CD4-positive, alpha-beta T cell treated with Interleukin-1 beta for 1 hour (primary cell): ENCODE measurements at places on chromosomes 11 and 22.
A peak's percentile ranks its signal among the peaks of the same experiment; 100 is the strongest.

- no peak for DNase-seq
These were observed 618.0 kb downstream of the BRD1 start for GRCh38 chr22:49209452-49210195.

- DNase-seq = peak; percentile 3
These were observed 101.9 kb downstream of the WT1 start for GRCh38 chr11:32333320-32333991.

- no peak for DNase-seq
These were observed 2.4 kb downstream of the TSKU start for GRCh38 chr11:76785513-76785912.

DNA sequence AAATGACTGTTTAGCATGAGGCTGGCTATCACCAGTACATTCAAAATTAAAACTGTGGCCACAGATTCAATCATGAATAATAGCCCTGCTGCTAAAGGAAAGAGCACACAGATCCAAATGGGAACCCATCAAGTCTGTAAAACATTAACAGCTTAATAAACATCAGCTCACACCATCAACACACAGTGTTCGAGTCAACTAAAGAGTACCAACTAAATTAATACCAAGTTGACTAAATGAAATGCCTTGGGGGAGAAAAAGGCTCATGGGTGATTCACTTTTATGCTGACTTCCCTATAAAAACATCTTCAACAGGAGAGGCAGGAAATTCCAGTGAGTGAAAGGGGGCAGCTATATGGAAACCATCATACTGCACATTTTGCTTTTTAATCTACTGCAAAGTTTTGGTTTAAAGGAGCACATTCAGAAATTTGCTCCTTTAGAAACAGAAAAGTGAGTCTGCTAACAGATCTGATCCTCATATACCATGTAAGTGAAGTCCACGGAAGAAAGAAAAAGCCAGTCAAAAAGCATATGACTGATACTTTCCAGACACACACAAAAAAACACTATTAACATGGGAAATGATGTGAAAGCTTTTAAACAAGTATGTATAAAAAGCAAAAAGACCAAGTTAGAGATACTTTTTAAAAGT is 16.3 kb downstream of the LGR4 start:
- DNase-seq = no peak

DNA sequence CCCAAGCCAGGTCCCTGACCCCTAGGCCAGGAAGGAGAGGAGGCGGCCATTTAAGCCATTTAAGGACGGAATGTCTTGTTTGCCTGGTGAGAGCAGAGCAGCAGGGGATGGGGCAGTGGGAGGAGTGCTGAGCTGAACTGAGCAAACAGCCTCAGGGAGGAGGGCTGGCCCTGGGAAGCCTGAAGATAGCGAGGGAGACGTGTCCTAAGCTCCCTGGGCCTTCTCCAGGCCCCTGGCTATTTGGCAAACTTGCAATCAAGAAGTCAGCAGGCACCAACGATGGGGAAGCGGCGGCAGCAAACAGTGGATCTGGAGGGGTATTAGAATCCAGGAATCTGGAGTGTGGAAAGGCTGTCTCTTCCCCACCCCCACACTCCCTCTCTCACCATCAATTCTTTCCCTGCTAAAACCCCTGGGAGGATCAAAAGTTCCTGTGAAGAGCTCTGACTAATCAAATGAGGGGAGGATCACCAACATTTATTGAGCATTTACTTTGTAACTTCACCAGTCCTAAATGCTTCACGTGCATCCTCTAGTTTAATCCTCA is 8.8 kb downstream of the BCL9L start:
- no peak for DNase-seq

GRCh38 chr11:82858133-82858532 is 42.1 kb downstream of the PRCP start:
- no peak for DNase-seq

GRCh38 chr22:45296628-45297297 is 12.0 kb downstream of the UPK3A start:
- DNase-seq = peak; percentile 57

GRCh38 chr11:2860636-2861035 is 24.9 kb downstream of the CDKN1C start:
- DNase-seq = no peak

DNA sequence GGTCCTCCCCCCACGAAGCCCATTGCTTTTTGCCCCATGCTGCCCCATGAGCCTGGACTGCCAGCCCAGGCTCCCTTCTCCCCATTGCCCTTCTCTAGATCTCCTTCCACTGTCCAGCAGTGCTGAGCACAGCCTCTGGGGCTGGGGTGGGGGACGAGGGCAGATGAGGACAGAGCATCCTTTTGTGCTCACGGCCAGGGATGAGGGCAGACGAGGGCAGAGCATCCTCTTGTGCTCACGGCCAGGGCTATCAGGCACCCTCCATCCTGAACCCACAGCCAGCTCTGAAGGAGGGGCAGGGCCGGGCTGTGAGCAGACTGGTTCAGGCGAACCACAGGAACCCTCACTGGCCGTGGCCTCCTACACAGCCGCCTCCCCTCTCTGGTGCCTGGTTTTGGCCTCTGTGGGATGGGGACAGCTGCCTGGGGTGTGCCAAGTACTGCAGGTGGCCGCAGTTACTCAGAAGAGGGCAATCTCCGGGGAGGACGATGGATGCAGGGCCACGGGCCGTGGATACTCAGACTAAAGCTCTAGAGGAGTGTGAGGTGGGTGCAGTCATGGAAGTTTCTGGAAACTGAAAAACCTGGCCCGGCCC is 1258.8 kb downstream of the BRD1 start:
- DNase-seq = no peak

DNA sequence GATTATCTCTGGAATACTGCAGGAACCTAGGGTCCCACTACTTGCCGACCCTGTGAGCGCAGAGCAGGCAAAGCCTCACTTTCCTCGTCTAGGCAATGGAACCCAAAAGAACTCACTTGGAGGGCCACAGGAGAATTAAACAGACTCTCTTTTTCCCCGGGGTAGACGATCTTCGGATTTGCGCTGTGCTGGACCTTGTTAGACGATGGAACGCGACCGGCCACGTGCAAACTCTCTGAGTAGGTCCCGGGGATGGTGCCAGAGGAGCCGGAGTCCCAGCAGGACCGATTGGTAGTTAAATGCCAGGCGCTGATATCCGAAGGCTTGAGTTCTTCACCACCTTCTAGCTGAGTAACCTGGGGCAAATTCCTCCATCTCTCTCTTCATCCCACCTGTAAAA is 1.0 kb upstream of the SLC1A2 start:
- DNase-seq = no peak

DNA sequence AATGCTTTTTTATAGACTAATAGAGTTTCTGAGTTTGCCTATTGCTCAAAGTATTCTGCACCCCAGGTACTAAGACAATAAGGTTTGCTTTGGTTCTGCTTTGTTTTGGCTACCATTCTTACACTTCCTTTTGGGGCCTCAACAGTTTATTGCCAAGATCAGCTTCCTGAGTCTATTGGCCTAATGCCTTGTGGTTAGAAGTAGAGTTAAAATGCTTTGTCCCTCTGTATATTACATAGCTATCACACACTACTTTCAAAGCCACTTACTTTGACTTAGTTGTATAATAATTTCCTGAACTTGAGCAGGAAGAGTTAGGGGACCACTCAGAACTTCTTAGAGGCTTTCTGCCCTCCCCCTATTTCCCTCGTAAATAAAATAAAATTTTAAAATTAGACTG is 96.5 kb downstream of the DLG2 start:
- DNase-seq = no peak

- no peak for DNase-seq
These were observed 590 bp upstream of the IFITM10 start for GRCh38 chr11:1750840-1751530.

- no peak for DNase-seq
These were observed 42.1 kb downstream of the CLMP start for GRCh38 chr11:123152951-123153350.

DNA sequence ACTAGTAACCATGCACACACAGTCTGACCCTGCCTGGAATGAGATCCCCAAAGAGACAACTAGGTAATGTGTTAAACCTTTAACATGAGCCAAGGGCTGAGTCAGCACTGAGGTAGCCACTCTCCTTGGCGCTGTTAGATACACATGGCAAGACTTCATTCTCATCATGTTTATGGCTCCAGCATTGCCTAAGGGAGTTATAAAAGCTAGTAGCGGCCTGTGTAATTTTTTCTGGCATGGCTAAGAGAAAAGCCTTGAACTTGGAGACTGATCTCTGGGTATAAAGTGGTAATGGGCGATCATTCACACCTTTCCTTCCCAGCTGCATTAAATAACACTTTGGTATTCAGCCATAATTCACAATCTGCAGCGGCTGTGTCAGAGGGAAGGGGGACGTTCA is 779.7 kb upstream of the LRRC4C start:
- no peak for DNase-seq

DNA sequence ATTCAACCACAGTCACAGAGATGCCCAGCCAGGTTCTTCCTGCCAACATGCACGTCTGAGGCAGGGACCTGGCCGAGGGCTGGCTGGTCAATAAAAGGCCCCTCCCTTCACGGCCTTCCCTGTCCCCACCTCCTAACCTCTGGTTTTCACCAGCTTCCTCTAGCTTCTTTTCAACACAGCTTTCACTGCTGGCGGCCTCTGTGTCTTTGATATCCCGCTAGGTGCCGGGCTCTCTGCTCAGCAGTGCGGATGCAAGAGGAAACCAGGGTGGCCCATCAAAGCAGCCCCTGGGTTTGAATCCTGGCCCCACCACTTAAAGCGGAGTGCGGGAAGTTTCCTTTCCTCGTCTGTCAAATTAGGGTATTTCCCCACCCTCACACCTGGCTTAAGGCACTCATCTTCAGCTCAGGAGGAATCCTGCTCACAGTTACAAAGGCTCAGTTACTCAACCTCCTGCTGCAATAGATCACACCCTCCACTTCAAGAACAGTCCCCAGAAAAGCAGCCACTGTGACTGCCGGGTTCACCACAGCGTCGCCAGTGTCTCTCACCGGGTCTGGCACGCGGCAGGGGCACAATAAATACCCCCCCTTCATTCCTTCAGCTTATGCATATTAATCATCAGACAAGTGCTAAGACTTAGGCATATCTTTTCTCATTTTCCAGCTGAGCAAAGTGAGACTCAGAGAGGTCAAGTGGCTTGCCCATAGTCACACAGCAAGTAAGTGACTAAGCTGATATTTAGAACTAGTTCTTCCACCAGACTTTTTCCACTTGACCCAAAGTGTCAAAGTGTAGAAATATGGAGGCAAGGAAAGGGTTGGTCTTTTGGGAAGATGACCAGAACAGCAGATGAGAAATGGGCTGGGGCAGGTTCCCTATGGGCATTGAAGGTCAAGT is 45.7 kb downstream of the TXN2 start:
- peak; percentile 84 for DNase-seq

DNA sequence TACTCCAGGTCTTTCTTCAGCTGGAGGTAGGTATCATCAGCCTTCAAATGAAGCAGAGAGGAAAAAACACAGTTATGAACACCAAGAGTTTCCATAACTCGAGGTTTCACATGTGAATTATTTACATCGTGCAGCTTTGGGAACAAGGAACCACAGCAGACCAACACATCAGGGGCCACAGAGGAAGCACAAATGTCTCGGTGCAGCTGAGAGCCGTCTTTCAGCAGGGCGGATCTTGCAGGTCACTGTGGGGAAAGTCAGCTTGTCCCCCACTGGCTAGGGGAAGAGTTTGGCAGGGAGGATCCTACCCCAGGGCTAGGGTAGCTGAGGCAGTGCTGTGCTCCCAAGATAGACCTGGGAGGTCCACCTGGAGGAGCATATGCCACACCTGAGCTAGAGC is 74.7 kb downstream of the C11orf58 start:
- no peak for DNase-seq

DNA sequence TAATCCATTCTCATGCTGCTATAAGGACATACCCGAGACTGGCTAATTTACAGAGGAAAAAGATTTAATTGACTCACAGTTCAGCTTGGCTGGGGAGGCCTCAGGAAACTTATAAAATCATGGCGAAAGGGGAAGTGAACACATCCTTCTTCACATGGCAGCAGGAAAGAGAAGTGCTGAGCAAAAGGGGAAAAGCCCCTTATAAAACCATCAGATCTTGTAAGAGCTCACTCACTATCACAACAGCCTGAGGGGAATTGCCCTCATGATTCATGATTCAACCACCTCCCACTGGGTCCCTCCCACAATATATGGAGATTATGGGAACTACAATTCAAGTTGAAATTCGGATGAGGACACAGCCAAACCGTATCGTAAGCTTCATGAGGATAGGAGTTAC is 3.8 kb upstream of the CYB5R2 start:
- no peak for DNase-seq

DNA sequence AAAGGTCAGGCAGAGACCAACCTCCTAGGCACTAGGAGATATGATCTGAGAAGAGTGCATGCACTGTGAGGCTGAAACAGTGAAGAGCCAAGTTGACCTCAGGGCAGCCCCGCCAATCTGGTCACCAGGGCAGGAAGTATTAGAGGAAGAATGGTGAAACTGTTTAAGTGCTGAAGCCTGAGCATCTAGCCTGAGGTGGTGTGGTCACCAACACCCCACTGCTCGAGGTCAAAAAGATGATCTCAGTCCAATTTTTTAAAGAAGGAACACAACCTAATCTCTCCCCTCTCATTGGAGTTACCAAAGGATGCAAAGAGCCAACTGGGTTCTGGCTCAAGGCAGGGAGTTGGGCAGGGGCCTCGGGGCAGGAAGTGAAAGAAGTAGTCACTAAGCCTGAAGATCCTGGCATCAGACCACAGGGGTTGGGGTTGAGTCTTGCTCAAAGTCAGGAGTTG is 4.0 kb downstream of the APBB1 start:
- no peak for DNase-seq

DNA sequence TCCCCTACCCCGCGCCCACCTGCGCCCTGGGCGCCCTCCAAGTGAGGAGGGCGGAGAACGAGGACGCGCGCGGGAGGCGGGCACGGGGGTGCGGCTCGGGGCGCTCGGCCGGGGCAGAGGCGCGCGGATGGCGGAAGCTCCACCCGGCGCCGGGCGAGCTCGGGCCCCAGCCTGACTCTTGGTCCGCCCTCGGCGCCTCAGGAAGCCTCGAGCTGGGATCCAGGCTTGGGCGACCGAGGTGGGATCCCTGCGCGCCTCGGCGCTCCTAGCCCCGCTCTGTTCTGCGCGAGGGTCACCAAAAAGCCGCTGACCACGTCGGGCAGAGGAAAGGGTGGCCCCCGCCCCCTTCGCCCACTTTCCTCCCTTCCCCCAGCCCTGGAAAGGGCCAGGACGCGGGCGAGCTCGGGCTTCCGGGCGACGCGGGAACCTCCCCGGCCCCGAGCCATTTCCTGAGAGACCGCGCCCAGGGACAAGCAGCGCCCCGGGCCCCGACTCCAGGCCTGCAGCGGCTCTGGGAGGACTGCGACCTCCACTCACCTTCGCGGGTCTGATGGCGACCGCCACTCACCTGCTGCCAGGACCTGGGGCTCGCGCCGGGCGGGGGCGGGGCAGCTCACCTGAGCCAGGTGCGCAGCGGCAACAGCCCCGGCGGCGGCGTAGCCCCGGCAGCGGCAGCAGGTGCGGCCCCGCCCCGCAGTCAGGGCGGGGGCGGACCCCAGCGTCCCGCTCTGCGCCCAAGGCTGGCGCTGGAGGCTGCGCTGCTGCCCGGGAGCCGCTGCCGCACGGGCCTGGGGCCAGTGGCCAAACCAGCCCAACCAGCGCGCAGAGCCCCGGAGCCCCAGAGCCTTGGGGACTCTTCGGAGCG is 2.2 kb upstream of the SIGIRR start:
- DNase-seq = peak; percentile 40

GRCh38 chr22:17943533-17944249 is 80.7 kb downstream of the MICAL3 start:
- DNase-seq = no peak
